ENCODE measurements at places on chromosomes 2 and 18. TPM values are rescaled to one million over a fixed set of nuclear protein-coding genes. Genes with fewer than 3 reads are reported as not detected.

Gene ICA1L
- 1.3 TPM for polyA plus RNA-seq

Gene GALNT5
- 3.6 TPM for polyA plus RNA-seq

Gene SLC23A3
- polyA plus RNA-seq, result 6.5 TPM

Gene CRACDL
- polyA plus RNA-seq, result 8.8 TPM

DNA sequence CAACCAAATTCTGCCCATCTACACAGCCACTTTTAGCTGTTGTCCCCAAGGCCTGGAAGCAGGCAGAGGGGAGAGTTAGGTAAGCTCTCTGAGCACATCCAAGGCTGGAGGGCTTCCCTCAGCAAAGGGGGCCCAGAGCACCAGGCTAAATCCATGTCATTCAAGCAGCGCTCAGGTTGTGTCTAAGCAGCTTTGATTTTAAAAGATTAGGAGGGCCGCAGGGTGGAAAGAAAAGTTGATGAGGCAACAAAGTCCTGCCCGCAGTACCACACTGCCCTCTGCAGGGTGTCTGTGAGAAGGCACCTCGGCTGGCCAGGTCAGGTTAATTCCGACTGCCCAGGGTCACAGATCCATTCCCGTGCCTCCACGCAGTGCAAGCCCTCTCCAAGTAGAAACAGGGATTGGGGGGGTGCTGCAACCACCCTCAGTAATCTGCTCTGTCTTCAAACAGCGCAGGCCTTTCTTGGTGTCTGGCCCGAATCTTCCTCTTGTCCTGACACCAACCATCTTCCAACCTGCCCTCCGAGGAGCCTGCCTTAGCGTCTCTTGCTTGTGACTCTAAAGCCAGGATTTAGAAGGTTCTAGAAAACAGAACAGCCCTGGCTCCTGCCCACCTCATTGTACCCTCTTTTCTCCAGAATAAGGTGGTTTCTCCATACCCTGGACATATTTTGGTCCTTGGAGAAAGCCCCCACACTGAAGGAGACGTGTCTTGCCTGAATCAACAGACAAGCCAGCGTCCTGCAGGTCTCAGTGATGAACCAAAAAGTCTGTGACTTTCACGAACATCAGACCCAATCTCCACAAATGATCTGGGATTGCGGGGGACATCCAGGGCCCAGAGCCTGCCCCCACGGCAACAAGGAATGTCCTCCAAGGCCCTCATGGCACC is 289.2 kb downstream of the TNS1 start:
- DNase-seq, result peak; percentile 91

DNA sequence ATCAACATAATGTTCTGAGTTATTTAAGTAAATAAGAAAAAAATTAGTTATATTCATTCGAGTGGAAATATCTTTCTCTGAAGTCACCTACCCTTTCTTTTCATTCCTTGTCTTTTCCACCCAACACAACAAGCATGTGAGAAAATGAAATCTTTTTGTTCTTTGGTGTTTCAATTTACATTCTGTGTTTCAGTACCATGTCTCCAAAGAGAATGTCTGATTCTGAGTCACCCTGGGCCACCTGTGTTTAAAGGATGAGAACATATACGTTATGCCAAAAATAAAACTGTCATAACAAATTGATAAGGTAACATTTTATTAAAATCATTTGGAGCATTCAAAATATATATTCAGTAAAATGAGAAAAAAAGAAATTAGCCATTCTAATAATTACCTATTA is 470.8 kb downstream of the ZNF804A start:
- no peak for DNase-seq

Data from sigmoid colon (tissue), 7 donors.